ENCODE measurements at places on chromosomes 12 and 14. TPM values are rescaled to one million over a fixed set of nuclear protein-coding genes. Genes with fewer than 3 reads are reported as not detected.

DNA sequence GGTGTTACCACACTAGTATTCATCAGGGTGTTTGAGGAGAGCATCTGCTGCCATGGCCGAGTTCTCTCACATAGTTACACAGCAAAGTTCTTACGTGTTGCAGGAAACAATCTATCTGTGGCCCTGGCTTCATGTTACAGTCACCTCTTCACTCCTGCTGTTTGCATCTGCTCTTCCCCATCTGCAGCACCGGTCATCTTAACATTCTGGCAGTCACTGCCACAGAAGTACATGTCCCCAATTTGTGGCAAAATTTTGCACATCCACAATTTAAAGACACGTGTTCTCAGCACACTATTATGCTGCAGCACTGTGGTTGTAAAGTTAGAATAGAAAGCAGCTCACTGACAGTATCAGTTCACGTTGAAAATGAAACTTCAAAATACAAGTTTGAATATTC is 23.2 kb downstream of the MAPK1IP1L start:
- no peak for DNase-seq

Gene BMP4
- total RNA-seq = 7.1 TPM

- no peak for DNase-seq
These were observed 39.7 kb upstream of the PCED1B start for GRCh38 chr12:47039756-47040155.

DNA sequence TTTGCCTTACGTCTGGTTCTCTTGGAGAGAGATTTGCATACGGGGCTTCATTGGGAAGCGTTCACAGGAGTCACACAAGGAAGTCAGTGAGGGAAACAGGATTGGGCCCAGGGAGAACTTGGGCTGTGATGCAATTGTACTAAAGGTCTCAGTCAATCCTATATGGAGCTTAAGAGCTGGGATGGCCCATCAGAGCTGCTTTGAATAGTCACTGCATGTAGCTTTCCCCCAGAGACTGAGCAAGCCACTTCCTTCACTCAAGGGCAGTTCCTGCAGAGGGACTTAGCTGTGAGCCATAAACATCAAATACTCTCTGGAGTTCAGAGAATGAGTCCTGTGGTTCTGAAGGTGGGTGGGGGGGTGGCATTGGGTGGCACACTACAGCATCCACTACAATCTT is 605.4 kb downstream of the MED13L start:
- no peak for DNase-seq

DNA sequence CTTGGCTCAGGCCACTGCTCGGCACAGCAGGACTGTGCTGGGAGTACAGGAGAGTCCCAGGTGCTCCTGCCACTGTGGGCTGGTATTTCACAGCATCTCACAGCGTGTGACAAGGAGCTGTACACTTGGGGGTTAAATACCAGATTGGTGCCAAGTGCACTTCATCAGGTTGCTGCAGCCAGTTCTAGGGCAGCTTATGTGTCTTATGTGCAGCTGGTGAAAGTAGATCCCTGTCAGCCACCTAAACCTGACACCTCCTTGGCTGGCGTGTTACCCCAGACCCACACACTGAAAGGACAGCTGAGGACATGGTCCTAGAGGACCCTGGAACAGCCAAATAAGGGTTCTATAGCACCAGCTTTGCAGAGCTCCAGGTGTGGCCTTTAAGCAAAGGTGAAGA is 18.9 kb downstream of the PLEKHH1 start:
- DNase-seq = no peak

DNA sequence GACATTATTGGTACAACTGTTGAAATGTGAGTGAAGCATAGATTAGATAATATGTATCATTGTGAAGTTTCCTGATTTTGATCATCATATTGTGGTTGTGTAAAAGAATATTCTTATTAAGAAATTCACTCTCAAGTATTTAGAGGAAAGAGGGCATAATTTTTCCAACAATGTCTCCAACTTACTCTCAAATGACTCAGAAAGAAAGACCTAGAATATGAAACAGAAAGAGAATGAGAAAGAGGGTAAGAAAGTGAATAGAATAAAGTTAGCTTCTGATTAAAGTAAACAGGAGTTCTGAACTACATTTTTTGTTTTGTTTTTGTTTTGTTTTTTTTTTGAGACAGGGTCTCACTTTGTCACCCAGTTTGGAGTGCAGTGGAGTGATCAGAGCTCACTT is 123.0 kb downstream of the CPNE8 start:
- no peak for DNase-seq

DNA sequence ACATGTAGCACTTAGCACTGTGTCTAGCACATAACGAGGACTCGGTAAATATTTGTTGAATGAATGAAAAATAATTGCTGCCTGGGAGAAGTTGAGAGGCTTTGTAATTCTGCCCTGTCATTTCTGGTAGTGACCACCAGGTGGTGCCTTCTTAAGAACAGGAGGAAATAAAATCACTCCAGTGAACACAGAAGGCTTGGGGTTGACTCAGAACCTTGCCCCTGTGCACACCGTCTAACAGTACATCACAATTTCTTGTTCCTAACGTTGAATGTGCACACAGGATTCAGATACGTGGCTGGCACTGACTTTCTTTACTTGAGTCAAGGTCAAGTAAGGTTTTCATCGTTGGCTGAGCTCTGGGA is 91.8 kb downstream of the RGS6 start:
- no peak for DNase-seq

Gene TGM1
- total RNA-seq = 2.7 TPM

Gene FIGNL2
- 0.35 TPM for total RNA-seq

- no peak for DNase-seq
These were observed 9.4 kb upstream of the OSBPL8 start for GRCh38 chr12:76568888-76569551.

DNA sequence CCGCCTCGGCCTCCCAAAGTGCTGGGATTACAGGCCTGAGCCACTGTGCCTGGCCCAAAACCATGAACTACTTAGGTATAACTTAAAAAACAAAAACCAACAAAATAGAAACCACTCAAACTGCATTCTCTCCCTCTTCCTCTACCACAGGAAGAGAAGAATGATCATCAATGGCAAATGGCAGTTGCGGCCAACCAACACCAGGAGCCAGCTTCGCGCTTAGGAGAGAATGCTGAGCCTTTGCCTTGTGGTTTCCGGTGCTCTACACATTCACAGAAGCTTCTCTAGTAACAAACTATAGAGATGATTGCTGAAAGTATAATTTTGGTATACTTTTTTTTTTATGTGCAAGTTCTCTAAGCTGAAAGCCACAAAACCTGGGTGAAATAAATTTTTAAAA is 17.1 kb downstream of the CATSPERB start:
- no peak for DNase-seq

- no peak for DNase-seq
These were observed 505.2 kb downstream of the BCL11B start for GRCh38 chr14:98766818-98767217.

DNA sequence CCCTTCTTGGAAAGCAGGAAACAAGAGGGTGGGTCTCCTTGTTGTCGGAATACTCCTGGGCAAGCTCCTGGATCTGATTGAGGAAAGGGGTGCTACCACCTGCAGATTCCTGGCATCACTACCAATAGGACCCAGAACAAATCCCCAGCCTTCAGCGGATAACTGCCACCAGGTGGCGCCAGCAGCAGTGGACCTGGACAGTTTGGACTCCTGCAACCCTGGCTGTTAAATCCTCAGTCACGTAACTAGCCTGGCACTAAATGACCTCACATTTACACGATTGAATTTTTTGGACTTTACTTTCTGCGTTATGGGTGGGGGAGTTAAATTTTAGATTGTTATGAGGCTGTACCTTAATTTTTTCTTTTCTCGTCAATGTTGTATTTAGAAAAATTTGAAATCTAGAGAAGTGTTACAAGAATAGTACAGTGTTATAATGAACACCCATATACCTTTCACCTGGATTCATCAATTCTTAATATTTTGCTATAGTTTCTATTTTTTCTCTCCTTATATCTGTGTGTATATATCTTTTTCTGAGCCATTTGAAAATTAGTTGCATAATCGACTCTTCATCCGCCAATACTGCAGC is 95.6 kb downstream of the GAS2L3 start:
- peak; percentile 75 for DNase-seq

DNA sequence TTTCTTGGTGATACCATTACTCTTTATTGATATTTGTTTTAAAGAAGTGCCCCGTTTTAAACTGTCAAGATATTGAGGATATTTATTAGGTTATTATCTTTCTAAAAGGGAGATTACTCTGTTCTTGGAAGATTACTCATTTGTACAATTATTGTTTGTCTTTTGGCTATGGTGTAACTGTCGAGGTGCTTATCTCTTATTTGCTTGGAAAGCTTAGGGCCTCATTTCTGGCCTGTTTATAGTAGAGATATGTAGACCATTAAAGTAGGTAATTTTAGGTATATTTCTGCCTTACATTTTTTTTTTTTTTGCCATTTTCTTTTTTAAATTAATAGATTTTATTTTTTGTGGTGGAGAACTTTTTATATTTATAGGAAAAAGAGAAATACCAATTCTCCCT is 74.2 kb downstream of the KTN1 start:
- no peak for DNase-seq

DNA sequence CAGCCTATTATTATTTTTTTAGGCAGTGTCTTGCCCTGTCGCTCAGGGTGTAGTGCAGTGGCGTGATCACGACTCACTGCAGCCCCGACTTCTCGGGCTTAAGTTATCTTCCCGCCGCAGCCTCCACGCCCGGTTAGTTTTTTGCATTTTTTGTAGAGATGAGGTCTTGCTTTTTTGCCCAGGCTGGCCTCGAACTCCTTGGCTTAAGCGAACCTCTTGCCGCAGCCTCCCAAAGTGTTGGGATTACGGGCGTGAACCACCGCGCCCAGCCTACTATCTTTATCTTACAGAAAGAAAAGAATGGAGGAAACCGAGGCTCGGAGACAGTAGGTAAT is 507 bp upstream of the PTPN11 start:
- no peak for DNase-seq

Gene AEBP2
- 28.5 TPM for total RNA-seq

- DNase-seq = no peak
These were observed 130.3 kb upstream of the ARID2 start for GRCh38 chr12:45599196-45599595.

Gene CACNA2D4
- total RNA-seq = 1.0 TPM

- DNase-seq = no peak
These were observed 14.9 kb downstream of the VRK1 start for GRCh38 chr14:96811985-96812667.
